ENCODE measurements at places on chromosomes 7 and 10. TPM values are rescaled to one million over a fixed set of nuclear protein-coding genes. Genes with fewer than 3 reads are reported as not detected.

MYPN gene
- not detected for total RNA-seq

GJD4 gene
- not detected for total RNA-seq

GPR15LG gene
- total RNA-seq: not detected

MARCHF5 gene
- total RNA-seq: 48.0 TPM

NSMCE4A gene
- 52.0 TPM for total RNA-seq

INMT gene
- not detected for total RNA-seq

MMRN2 gene
- total RNA-seq: 169 TPM

SLC26A4 gene
- 0.77 TPM for total RNA-seq

STAM gene
- 20.6 TPM for total RNA-seq

SPAM1 gene
- total RNA-seq: not detected

ZNF316 gene
- total RNA-seq: 21.2 TPM

KNDC1 gene
- not detected for total RNA-seq

DRGX gene
- not detected for total RNA-seq

SLC18A2 gene
- not detected for total RNA-seq

AGAP5 gene
- 6.9 TPM for total RNA-seq

AKR1C2 gene
- total RNA-seq: 1.7 TPM

PNLIP gene
- total RNA-seq: not detected

PRKCQ gene
- 0.55 TPM for total RNA-seq

SAMD9L gene
- 10.5 TPM for total RNA-seq

GPC2 gene
- total RNA-seq: 17.5 TPM

TAS2R4 gene
- 0.88 TPM for total RNA-seq

SOSTDC1 gene
- total RNA-seq: not detected

CISD1 gene
- total RNA-seq: 57.3 TPM

JAZF1 gene
- 14.9 TPM for total RNA-seq
